AG08395 (cell line): ENCODE measurements at places on chromosomes 4 and X.

- no peak for DNase-seq
These were observed 267.1 kb upstream of the ETNPPL start for GRCh38 chr4:109029987-109030386.

- no peak for DNase-seq
These were observed 5.7 kb downstream of the SMIM20 start for GRCh38 chr4:25919676-25920075.

DNA sequence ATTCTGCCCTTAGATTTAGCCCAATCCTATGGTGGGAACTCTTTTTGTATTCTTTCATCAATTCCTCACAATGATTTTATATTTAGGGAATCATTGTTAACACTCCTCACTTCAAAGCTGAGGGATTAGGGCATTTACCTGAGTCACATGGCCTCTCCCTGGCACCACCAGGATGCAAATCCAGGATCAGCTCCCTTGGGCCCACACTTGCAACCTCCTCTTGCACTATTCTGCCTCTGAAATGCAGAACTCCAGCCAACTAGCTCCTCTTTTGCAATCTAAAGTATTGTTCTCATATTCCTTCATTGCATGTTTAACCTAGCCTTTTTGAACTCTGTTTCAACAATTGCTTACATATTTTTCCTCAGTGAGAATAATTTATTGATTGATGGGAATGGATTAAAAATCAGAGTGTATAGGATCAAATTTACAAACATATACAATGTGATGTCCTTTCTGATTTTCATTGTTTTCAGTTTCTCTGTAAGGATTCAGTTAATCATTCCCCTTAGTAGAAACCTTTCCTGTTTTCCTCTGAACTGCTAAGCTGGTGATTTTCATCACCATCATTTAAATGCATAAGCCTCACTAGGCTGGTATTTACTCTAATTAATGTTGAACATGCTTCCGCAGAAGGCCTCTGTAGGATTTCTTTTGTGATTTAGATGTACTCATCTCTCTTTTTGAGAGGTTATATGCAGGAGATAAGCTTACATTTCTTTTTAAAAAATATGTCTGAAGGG, 3.3 kb upstream of the RELL1 start:
- no peak for DNase-seq

GRCh38 chr4:183220236-183220635, 99.8 kb downstream of the CLDN22 start:
- DNase-seq = no peak

DNA sequence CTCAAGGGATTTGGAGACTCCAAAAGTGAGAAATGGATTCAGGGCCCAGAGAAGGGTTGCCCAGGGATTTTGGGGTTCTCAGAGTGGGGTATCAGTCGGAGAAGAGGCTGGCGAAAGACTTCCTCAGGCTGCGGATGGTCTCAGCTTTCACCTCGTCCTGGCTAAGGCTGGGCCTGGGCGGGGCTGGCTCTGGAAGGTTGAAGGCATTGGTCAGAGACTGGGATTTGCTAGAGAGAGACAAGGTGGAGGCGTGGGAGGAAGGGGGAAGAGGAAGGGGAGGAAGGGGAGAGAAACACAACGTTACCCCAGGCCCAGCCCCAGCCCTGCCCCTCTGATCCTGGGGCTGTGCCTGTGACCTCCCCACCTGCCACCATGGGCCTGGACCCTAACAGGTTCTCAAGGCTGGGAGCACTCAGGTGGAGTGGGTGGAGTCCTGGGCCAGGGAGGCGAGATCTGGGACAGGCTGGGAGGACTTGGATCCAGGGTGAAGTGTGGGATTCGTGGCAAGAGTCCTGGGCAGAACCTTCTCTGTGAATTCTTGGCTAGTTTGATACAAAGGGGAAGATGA, 9.4 kb upstream of the TIMP1 start:
- no peak for DNase-seq
